Brain (organoid and tissue), 16 donors: ENCODE measurements at places on chromosomes 1 and 21. TPM values are rescaled to one million over a fixed set of nuclear protein-coding genes. Genes with fewer than 3 reads are reported as not detected.

Gene PLA2G2D
- polyA plus RNA-seq: not detected

Gene SERTAD4
- polyA plus RNA-seq: 9.2 TPM

Gene CD53
- 9.0 TPM for polyA plus RNA-seq

Gene KIFAP3
- 63.7 TPM for polyA plus RNA-seq

Gene MPZL1
- 39.6 TPM for polyA plus RNA-seq

Gene CFAP298
- 94.2 TPM for polyA plus RNA-seq

Gene GUCA2A
- polyA plus RNA-seq: not detected

Gene EFNA3
- polyA plus RNA-seq: 34.9 TPM

Gene TOMM40L
- 16.1 TPM for polyA plus RNA-seq

Gene ATF3
- polyA plus RNA-seq: 12.3 TPM

Gene DMBX1
- not detected for polyA plus RNA-seq

Gene C8B
- not detected for polyA plus RNA-seq

Gene CELA3A
- polyA plus RNA-seq: not detected

Gene LYPD8
- 1.1 TPM for polyA plus RNA-seq

Gene A3GALT2
- polyA plus RNA-seq: not detected

Gene HLX
- 1.8 TPM for polyA plus RNA-seq

Gene PGLYRP3
- polyA plus RNA-seq: not detected

Gene ANGEL2
- polyA plus RNA-seq: 10.7 TPM

Gene COL11A1
- polyA plus RNA-seq: 0.58 TPM

Gene C1orf159
- polyA plus RNA-seq: 10.8 TPM

Gene CELF3
- 67.5 TPM for polyA plus RNA-seq

Gene IGFN1
- polyA plus RNA-seq: 0.03 TPM

Gene C2CD4D
- 0.78 TPM for polyA plus RNA-seq

Gene SLAMF9
- polyA plus RNA-seq: not detected

Gene GJC2
- 22.7 TPM for polyA plus RNA-seq

Gene TAS1R1
- polyA plus RNA-seq: not detected

Gene ZNHIT6
- 9.7 TPM for polyA plus RNA-seq

Gene OR2G6
- not detected for polyA plus RNA-seq

Gene UMODL1
- polyA plus RNA-seq: 3.3 TPM

Gene PTPRC
- 0.76 TPM for polyA plus RNA-seq

Gene TEX38
- not detected for polyA plus RNA-seq

Gene C1orf56
- polyA plus RNA-seq: 16.2 TPM

Gene RNU1-3
- polyA plus RNA-seq: not detected

Gene OR2T33
- not detected for polyA plus RNA-seq

Gene AMPD1
- polyA plus RNA-seq: not detected

Gene CLCA2
- polyA plus RNA-seq: 0.17 TPM

Gene EXO1
- polyA plus RNA-seq: 12.8 TPM

Gene COL16A1
- 4.9 TPM for polyA plus RNA-seq

Gene FYB2
- not detected for polyA plus RNA-seq

Gene OR2AK2
- not detected for polyA plus RNA-seq

Gene MYCL
- 7.1 TPM for polyA plus RNA-seq

Gene LORICRIN
- polyA plus RNA-seq: not detected

Gene KRTAP21-2
- polyA plus RNA-seq: not detected

Gene GBP4
- polyA plus RNA-seq: 3.3 TPM

Gene GPR3
- polyA plus RNA-seq: 2.7 TPM

Gene TFF2
- not detected for polyA plus RNA-seq

Gene ADAM30
- not detected for polyA plus RNA-seq

Gene CYP4B1
- 0.39 TPM for polyA plus RNA-seq

Gene RUSC1
- 80.5 TPM for polyA plus RNA-seq

Gene NOS1AP
- polyA plus RNA-seq: 4.9 TPM

Gene NDUFS5
- polyA plus RNA-seq: 540 TPM

Gene AMY1A
- polyA plus RNA-seq: not detected

Gene TDRD5
- not detected for polyA plus RNA-seq
